Left kidney (tissue), 8 donors: ENCODE measurements at places on chromosomes 12 and 14.

DNA sequence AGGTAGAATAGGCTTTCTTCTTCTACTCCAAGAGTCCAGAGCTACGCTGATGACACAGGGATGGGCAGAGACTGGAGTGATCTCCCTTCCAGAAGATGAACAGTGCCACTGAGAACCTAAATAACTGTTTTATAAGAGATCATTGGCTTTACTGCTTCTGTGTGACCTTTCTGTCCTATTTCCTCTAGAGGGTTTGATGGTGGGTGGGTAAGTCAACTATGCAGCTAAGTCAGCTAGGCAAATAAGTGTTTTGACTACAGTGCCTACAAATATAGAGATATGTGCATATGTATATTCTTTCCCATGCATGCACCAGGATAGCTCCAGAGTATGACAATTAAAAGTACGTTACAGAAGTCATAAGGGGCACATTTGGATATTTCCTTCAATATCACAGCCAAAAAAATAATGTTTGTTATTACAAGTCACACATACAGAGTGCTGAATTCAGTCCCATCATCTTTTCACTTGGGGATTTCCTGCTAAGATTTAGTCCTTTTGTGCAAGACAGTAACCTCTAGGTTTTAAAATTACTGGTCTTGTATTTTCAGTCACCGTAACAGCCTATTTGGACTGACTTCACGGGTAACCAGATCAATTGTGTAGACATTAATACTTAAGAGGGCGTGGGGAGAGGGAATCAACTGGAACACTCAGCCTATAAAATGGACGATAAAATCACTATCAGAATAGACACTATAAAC, 412.6 kb upstream of the SOX5 start:
- no peak for DNase-seq

DNA sequence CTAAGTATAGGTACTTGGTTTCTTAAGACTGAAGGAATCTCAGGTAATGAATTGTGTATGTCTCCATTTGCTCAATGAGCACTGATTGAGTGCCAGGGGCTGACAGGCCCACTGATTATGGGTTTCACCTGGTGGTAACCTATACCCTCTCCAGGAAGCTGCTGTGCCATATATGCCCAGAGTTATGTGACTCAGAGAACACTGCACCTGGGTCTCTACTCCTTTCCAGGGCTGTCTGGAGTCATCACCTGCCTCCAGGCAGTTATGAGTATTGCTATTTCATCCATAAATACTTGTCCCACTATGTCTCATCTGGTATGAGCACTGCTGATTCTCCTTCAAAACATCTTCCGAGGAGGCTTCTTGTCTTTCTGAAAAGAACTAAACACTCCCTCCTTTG, 692.9 kb downstream of the BCL11B start:
- DNase-seq: no peak

- DNase-seq: no peak
These were observed 6.4 kb downstream of the PGAM5 start for GRCh38 chr12:132717011-132717410.

GRCh38 chr14:43232261-43232660, 1274.8 kb downstream of the FSCB start:
- no peak for DNase-seq

GRCh38 chr12:103805655-103806360, 35.2 kb downstream of the NT5DC3 start:
- DNase-seq: no peak

- DNase-seq: no peak
These were observed 18.5 kb upstream of the DHRS7 start for GRCh38 chr14:60183741-60184140.

DNA sequence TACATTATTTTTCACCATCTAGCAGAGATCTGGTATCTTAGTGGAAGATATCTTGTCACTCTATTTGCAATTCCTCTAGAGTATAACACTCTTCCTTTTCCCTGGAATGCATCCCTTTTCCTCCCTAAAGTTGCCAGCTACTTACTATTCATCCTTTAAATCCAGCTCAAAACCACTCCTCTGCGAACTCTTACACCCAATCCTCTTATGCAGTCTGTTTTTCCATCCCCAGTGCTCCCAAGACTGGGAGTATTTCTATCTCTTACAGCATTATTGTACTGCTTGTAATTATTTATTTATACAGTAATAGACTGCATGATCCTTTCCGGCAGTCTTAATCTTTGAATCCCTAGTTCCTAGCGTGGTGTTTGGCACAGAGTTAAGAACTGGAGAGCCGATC, 2.9 kb upstream of the SRGAP1 start:
- DNase-seq: no peak

- DNase-seq: no peak
These were observed 10.3 kb upstream of the INF2 start for GRCh38 chr14:104678901-104679705.

DNA sequence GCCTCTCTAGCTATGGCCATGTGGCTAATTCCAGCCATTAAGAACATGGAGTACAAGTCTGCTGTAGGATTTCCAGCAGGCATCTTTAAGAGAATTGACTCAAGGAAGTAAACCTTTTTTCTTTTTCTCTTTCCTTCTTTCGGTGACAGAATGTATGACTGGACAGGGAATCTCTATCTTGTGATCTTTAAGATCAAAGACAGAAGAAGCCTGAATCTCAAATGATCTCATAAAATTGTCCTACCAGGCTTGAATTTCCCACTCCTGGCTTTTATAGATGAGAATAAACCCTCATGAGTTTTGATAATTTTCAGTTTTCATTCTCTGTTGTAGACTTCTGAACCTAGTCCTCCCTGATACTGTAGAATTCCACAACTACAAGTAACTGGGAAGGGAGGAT, 11.4 kb downstream of the DUSP6 start:
- DNase-seq: no peak

GRCh38 chr12:10214895-10215267, 2.2 kb downstream of the GABARAPL1 start:
- DNase-seq: no peak

DNA sequence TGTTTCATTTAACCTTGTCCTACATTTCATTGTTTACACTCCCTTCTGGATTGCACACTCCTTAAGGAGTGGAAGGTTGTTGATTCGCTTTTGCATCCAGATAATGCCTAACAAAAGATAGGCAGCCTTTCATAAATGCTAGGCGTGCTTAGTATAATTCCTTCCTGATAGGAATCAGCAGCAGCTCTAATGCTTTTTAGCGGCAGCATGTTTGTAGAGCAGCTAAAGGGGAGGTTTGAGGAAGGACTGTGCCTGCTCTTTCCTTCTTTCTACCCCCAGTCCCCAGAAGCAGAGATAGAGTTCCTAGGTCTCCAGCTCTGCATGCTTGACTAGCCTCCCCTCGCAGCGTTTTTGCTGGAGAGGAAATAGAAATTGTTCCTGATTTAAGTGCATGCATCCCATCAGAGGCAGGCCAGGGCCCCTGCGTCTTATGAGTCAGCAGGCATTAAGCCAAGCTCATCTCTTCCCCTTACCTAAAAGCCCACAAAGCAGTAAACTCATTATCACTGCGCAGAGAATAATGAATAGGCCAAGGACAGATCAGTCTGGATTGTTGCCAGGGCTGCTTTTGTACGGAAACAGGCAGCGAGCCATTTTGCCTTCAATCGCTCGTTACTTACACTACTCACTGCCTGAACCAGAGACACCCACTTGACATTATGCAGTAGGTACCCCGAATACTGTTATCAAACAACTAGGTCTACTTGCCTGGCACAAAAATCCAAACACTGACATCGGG, 14.0 kb upstream of the TBPL2 start:
- DNase-seq: no peak

GRCh38 chr12:45978108-45978507, 12.3 kb downstream of the SCAF11 start:
- no peak for DNase-seq
